Stimulated activated CD4-positive, alpha-beta T cell treated with anti-CD3 and anti-CD28 coated beads, Interleukin-12 subunit alpha, Interleukin-12 subunit beta, amount 100 ng/mL, for 24 hours (primary cell): ENCODE measurements at places on chromosomes 1 and 21.

GRCh38 chr1:157045250-157046218 lies at the start of gene ARHGEF11:
Gene ARHGEF11 (minus strand): TSS chr1:157045742. CDS start chr1:157044330, 1,412 bp downstream.
- DNase-seq = peak; percentile 34

DNA sequence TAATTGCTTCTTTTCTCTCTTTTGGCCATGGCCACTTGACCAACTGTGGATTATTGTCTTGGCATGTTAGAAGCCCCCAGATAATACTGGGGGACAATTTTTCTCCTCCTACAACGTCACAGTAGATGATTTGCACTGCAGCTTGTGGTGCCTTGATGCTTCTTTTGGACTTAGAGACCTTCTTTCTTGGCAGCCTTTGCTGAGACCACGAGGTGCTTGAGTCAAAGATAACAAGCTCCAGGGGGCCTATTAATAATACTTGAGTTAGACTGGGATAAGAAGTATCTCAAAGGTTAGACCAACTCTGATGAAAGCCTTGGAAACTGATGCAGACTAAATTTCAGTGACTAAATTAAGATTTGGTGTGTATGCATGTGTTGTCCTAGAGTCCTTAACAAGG lies 3.2 kb downstream of the PPP1R12B start:
- DNase-seq = no peak

DNA sequence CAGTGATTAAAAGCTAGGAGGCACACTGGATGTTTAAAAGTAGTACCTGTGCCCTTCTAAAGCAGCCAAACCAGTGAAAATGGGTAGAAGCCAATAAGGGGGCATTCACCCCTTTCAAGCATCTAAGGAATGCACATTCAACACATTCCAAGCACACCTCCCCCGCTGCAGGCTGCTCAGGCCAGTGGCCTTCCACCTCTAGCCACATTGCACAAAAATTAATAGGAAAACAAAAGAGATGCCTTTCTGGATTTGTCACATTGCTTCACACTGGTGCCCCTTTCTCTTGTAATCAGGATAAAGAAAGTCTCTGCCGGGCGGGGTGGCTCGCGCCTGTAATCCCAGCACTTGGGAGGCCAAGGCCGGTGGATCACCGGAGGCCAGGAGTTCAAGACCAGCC lies 834.0 kb downstream of the USP25 start:
- no peak for DNase-seq

DNA sequence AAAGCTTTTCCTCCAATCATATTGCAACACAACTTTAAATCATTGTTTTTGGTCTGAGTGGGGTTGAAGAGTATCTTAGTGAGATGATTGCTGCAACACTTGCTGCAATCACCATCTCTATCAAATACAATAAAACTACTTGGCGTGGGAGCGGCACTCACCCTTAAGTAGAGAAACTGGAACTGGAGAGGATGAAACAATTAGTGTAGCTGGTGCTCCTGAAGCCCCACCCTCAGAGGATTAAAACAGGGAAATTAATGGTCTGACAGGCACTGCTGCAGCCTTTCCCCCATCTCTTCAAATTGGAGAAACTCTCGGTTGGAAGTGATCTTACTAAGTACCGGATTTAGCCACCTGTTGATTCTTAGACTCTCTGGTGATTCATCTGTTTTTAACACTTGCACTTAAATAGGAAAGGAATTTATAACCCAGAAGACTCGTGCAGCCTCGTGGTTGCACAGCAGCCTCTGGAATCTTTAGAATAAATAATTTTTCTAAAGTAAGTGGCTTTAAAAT lies 80.5 kb upstream of the KIF26B start:
- DNase-seq = no peak

DNA sequence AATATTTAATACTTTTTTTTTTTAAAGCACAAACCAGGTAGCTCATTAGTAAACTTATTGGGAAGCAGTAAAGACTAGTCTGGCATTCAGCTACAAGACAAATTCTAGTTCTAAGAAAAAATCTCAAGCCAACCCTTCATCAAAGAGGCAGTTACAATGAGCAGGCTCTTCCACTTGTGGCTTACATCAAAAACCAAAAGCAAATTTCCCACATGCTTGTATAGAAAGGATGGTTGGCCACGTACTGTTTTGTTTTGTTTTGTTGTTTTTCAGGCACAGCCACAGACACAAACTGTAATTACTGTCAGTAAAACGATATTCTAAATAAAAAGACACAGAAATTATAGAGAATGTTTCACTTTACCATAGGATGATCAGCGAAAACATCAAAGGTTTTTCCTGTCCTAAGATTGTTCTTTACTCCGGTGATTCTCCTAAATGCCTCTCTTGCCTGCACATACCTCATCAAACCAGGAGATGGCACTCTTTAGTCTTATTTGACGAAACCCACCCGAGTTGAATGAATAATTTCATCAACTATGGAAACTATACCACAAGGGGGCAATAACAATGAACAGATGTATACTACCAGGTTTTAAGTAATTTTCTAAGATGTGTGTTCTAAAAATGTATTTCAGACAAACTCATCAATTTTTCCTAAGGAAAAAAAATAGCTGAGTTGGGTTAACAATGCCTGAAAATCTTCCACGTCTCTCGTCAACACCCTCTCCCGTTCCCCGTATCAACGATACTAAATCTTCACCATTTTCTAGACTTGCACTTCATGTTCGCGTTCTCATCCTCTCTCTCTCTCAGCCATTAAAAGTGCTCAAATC lies 26.9 kb downstream of the RPL5 start:
- no peak for DNase-seq
